ENCODE measurements at places on chromosomes 1 and 21. TPM values are rescaled to one million over a fixed set of nuclear protein-coding genes. Genes with fewer than 3 reads are reported as not detected.

The PRDM16 gene
- 0.09 TPM for total RNA-seq

The CLDN17 gene
- total RNA-seq: not detected

The CORT gene
- total RNA-seq: 0.19 TPM

The ABCG1 gene
- 2.7 TPM for total RNA-seq

The TUT4 gene
- 23.5 TPM for total RNA-seq

The EPHA10 gene
- total RNA-seq: 0.96 TPM

The CLDN8 gene
- not detected for total RNA-seq

Data from A549 treated with GW870086 at 1 μM for 4 hours (cell line).